SJSA1 (cell line): ENCODE measurements at places on chromosomes 4 and X. TPM values are rescaled to one million over a fixed set of nuclear protein-coding genes. Genes with fewer than 3 reads are reported as not detected.

The SHISA3 gene
- 0.05 TPM in 1 of 2 replicates, not detected in the other for total RNA-seq

The SPATA18 gene
- total RNA-seq: 0.11 TPM in 1 of 2 replicates, not detected in the other

The RTL5 gene
- total RNA-seq: 1.5 and 1.8 TPM in 2 replicates

The DUSP21 gene
- not detected in 2 replicates for total RNA-seq

The VCX3B gene
- total RNA-seq: not detected in 2 replicates

The ZAR1 gene
- not detected in 2 replicates for total RNA-seq

The RHOH gene
- not detected in 2 replicates for total RNA-seq

The UGT2A3 gene
- not detected in 2 replicates for total RNA-seq

The CSAG1 gene
- total RNA-seq: not detected in 2 replicates

The CSAG3 gene
- total RNA-seq: not detected in 2 replicates

The MAGIX gene
- total RNA-seq: 1.00 TPM in 1 of 2 replicates, not detected in the other

The PABPC4L gene
- not detected in 2 replicates for total RNA-seq

The STOX2 gene
- 0.55 TPM in 1 of 2 replicates, not detected in the other for total RNA-seq

The TLL1 gene
- not detected in 2 replicates for total RNA-seq

The MAP3K15 gene
- not detected in 2 replicates for total RNA-seq

The LDB2 gene
- 8.0 and 16.5 TPM in 2 replicates for total RNA-seq

The SPRY1 gene
- 0.06 and 2.7 TPM in 2 replicates for total RNA-seq

The KCND1 gene
- 0.18 TPM in 1 of 2 replicates, not detected in the other for total RNA-seq
